WERI-Rb-1 (cell line): ENCODE measurements at places on chromosomes 4 and X.

GRCh38 chr4:147244786-147245185 is 236.1 kb upstream of the EDNRA start:
- no peak for DNase-seq

- DNase-seq = no peak
Measured at GRCh38 chrX:15472531-15472930, 20.6 kb downstream of the PIR start.

DNA sequence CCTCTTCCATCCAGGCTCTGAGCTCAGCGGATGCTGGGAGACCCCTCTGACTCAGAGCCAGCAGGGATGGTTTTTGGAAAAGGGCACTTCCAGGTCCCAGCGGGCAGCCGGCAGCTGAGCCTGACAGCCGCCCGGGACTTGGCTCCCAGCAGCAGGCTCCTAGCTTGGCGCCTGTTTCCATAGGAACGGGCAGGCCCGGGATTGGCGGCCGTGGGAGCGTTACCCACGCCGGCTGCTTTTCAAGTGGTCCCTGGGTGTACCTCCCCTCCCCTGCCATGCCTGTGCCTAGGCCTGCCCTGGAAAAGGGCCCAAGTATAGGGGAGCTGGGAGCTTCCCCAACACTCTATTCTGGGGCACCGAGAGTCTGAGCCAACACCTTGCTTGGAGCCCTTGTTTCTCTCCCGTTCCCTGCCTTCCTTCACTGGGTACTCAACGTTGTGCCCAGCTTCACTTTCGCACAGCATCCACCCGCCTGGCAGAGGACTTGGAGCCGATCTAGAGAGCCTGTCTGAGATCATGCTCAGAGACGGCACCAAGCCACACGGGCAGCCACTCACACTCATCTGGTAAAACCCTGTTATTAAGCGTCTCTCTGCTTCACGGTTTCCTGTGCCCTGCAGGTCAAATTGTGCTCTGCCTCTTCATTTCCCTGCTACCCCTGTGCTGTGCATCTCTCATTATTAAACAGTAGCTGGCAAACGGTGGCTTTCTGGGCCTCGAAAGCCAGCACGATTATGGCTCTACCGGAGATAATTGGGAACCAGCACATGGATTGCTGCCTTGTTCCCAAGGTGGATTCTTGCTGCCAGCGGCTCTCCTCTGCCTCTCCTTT is 521.5 kb downstream of the BCOR start:
- DNase-seq = no peak

- no peak for DNase-seq
Measured at GRCh38 chr4:148214529-148215166, 227.6 kb downstream of the NR3C2 start.

DNA sequence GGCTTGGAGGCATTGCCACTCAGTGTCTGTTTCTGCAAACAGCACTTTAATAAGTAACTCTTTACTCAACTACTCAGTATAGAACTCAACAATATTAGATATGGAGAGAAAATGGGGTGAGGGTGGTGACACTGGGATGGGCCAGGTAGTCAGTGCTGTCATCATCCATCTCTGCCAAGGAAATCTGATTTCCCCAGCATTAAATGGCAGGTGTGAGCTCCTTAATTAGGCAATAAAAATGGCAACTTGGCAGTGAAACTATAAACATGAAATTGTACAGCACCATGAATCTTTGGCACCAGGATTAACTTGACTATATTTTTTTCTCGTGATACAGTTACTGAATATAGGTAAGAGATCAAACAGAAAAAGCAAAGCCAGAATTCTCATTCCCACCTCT is 146.2 kb downstream of the GLRA2 start:
- DNase-seq = no peak

GRCh38 chr4:82469791-82470345 is 39.5 kb downstream of the ENOPH1 start:
- DNase-seq = no peak

- no peak for DNase-seq
Measured at GRCh38 chr4:86967798-86968197, 33.0 kb downstream of the AFF1 start.

GRCh38 chrX:109843963-109844751 is 111.1 kb upstream of the ACSL4 start:
- DNase-seq = no peak

DNA sequence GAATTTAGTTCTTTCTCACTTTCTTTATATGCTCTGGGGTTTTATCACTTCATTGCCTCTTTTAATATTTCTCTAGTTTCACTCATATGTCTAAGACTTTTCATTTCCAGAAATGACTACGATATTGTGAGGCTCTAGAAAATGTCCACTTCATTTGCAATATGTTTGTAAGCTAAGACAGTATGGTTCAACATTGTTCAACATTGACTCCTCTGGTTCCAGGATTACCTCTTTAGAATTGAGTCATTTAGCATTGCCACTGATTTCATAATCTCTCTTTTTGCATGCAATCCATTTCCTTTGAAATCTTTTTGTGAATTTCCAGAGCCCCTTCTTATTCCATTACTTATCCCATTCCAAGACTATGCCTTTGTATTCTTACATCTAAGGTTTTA is 32.3 kb downstream of the BBS12 start:
- DNase-seq = no peak

GRCh38 chr4:131459430-131460101 is 1689.5 kb upstream of the PCDH10 start:
- DNase-seq = no peak

DNA sequence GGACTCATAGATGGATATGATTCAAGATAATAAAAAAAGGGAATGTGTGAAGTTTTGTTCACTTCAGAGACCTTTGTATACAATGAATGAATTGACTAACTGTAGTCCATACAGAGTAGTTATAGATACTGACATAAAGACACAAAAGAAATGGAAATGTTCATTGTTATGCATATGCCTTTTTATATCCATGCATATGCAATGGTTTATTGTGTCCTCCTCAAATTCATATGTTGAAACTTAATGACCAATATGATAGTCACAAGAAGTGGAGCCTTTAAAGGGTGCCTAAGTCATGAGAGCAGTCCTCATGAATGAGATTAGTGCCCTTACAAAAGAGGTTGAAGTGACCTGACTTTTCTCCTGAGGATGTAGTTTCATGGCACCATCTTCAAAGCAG is 467.5 kb upstream of the NDST4 start:
- DNase-seq = no peak

DNA sequence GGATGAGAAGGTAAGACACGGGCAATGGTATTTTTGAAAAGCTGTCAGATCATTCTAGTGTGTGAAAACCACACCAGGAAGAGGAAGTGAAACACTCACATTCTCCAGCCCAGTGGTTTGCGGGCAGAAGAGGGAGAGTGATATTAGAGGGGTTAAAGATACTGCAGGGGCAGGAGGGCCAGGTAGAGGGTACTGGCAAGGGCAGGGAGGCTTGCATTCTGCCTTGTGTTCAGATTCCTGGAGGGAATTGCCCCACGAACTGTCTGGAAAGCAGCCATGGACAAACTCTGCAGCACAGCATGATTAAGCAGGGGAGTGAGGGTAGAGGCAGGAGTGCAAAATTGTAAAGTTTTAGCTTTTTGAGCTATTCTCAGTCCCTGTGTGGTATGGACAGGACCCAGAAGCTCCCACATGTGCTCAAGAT is 30.9 kb downstream of the NIPAL1 start:
- DNase-seq = no peak

DNA sequence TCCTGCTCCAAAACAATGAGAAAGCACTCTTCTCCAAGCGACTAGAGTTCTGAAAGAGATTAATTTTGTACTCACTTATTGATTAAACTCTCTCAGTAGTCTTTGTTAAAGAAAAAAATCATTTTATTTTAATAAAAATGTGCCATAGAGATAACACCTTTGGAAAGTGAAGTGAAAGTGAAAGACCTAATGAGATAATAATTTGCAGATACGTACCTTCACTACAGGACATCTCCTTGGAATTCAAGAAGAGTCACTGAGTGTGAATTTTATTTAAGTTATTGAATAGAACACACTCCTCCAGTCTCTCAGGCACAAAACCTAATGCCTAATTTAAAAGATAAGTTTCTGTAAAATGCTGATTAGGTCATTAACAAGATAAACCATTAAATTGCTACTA is 1070.6 kb upstream of the GRID2 start:
- no peak for DNase-seq

- DNase-seq = no peak
Measured at GRCh38 chr4:150475763-150476162, 106.2 kb upstream of the MAB21L2 start.

- no peak for DNase-seq
Measured at GRCh38 chrX:93985344-93986307, 311.6 kb downstream of the FAM133A start.

GRCh38 chrX:131739823-131740222 is 195.9 kb downstream of the OR13H1 start:
- no peak for DNase-seq

- DNase-seq = no peak
Measured at GRCh38 chr4:75907966-75908365, 5.7 kb upstream of the PPEF2 start.

GRCh38 chrX:136710325-136710951 is 62.5 kb downstream of the CD40LG start:
- no peak for DNase-seq
